Left kidney (tissue), 8 donors: ENCODE measurements at places on chromosomes 3 and 15.

GRCh38 chr15:50996641-50997040, 88.2 kb downstream of the AP4E1 start:
- no peak for DNase-seq

- no peak for DNase-seq
Observed at GRCh38 chr3:180612364-180612763, 10.4 kb downstream of the TTC14 start.

GRCh38 chr3:196398782-196399181, 33.4 kb downstream of the UBXN7 start:
- no peak for DNase-seq

DNA sequence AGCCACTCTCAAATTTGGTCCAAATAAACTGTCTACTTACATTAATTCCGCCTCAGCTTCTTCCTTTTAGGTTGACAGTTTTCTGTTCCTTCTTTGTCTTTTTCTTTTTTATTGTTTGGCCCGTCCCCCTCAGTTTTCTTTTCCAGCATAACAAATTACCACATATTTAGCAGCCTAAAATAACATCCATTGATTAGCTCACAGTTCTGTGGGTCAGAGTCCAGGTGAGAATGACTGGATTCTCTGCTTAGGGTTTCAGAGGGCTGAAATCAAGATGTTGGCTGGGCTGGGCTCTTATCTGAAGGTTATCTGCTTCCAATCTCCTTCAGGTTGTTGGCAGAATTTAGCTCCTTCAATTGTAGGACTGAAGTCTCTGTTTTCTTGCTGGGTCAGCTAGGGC, 24.6 kb upstream of the LCTL start:
- no peak for DNase-seq

DNA sequence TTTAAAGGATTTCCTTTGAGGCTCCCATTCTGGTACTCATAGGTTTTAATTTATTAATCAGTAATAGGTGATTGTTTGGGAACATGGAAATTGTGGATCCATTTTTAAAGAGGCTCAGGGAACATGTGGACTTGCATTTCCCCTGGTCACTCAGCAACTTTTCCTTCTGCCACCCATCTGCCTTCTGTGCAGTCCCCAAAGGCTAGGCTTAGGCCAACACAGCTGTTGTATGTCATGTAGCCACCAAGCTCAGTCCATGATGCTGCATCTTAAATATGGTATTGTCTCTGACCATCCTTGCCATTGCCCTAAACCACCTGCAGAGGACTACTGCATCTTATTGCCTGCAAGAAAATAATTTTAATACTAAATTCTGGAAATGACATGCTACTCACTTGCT, 416.7 kb upstream of the SEMA6D start:
- no peak for DNase-seq
